ENCODE measurements at places on chromosomes 2 and 18.

DNA sequence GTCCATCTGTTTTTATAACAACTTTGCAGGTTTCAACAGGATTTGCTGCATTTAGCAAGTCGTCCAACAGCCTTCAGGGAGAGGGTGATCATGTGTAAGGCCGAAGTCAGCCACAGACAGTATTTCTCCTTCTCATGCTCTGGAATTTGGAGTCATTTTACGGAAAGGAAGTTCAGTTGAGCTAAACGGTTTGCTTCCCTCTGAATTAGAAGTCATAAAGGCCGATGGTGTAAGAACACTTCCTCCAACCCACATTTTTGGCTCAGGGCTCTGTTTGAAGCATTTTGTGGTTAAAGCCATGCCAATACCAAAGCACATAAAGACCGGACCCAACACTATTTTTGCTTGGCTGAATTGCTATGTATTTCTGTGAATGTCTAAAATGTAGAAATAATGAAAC, 129.5 kb downstream of the TMEM182 start:
- no peak for DNase-seq

GRCh38 chr18:77894060-77894459, 644.4 kb downstream of the GALR1 start:
- DNase-seq = no peak

GRCh38 chr2:176111309-176111663, 4.2 kb downstream of the HOXD11 start:
- DNase-seq = no peak

- no peak for DNase-seq
Observed at GRCh38 chr18:1528964-1529509, 624.4 kb downstream of the ADCYAP1 start.

DNA sequence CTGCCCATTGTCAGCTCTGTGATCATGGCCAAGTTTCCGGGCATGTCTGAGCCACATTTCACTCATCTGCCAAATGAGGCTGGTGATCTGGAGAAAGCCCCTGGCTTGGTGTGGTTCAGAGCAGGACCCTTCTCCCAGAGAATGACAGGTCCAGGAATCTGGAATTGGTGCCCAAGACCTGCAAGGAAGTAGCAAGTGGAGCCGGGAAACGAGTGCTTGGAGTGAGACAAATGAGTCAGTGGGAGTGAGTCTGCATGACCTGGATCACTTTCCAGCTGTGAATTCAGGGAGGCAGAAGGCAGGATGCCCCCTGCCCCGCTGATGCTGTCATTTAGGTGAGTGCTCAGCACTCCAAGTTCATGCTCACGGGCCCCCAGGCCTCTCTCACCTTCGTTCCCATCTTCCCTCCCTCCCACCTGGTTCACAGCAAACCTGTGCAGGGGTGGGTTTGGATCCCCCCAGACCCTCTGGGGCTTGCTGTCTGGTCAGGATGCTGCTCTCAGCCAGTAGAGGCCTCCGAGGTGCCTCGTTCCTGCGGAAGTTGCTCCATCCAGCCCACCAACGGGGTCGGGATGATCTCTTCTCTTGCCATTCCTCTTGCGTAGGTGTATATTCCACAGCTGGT, 104.4 kb downstream of the INHBB start:
- no peak for DNase-seq

- no peak for DNase-seq
Observed at GRCh38 chr2:20012282-20013125, at the start of gene MATN3. MATN3 (minus strand) TSS chr2:20012668; CDS start chr2:20012631, 37 bp downstream.

GRCh38 chr2:209577376-209578357, 153.8 kb downstream of the MAP2 start:
- no peak for DNase-seq

DNA sequence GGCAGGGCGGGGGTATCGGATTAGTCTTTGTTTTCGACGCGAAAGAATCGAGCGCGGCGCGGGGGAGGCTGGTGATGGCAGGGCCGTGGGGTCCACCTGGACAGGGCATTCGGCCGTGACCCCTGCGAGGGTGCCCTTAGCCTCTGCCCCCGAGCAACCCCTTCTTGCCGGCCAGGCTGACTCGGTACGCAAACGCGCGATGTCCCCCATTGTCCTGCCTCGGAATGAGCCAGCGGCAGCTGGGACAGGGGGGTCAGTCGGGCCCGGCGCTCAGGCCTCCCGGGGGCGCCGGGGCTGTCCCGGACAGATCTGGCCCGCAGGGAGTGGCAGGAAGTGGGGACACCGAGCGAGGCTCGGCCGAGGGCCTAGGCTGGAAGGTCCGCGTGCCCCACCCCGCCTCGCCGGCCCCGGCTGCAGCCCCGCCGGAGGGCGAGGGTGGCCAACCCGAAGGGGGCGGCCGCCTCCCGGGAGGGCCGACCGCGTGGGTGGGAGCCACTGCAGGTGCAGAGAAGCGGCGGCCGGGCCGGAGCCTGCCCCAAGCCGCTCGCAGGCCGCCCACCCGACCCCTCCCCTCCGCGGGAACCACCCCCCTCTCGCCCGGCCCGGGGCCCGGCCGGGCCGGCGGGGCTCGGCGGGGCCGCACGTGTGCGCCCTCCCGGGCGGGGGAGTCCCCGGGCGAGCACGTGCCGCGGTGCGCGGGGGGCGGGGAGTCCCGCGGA, at the start of gene TET3:
Gene TET3, plus strand, starts transcription at position 708 of the 719 bp plus-strand sequence. CDS start 1,494 bp downstream, outside the sequence.
- DNase-seq = no peak

- no peak for DNase-seq
Observed at GRCh38 chr2:206670531-206671319, 28.4 kb downstream of the FAM237A start.

DNA sequence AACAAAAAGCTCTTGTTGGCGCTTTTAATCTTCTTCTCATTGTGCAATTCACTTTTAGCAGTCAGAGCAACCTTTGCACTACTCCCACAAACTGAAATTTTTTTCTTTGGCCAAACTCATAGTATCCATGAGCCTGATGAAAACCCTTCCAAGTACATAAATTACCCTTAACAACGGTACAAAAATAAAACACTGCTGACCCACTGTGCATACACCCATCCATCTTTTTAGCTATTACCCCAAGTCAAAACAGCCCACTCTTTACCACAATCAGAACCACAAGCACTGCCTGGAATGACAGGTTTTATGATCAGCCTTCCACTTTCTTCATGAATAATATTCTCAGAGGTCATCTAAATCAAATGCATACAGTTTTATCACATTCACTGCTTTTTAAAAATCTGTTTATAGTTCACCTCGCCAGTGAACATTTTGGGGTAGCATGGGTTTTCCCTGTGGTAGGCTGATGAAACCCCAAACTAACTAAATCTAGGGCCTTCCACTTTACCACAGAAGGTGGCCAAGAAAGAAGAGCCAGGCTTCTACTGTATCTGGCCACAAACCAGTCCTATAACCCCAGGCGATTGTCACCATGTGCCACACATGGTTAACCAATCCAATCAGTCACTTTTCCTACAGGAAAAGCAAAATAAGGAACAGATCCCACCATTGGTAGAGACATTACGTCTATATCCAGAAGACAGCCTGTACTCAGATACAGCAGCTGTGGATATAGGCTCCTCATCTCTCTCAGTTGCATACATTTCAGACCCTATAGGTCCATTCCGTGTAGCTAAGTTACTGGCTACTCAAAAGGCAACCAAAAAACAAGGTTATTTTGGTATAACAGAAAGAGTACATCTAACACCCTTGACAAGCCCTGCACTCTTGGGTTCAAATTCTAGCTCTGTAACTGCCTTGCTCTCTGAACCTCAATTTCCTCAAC, 171.3 kb downstream of the THADA start:
- DNase-seq = no peak

GRCh38 chr2:136004965-136005364, 19.5 kb upstream of the DARS1 start:
- DNase-seq = no peak

GRCh38 chr18:31500051-31500688, 2.2 kb downstream of the DSG2 start:
- no peak for DNase-seq

DNA sequence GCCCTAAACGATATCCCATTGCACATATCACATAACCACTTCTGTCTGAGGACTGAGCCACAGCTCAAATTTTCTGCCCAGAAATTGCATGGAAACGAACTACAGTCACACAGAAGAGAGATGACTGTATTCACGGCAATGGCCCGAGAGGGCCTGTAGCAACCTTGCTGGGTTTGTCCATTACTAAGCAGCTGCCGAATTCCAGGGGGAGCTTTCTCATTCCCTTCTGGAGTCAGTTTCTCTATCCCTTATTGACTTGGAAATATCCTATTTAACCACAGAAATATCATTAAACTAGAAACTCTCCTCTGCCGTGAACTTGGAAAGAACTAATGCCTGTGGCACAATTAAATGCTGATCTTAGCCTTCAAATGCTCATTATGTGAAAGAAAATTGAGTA, 183.9 kb downstream of the DNER start:
- DNase-seq = no peak

GRCh38 chr2:109305490-109306167, 176.6 kb downstream of the SH3RF3 start:
- no peak for DNase-seq

- DNase-seq = no peak
Observed at GRCh38 chr18:3010086-3010485, 2.9 kb downstream of the LPIN2 start.

DNA sequence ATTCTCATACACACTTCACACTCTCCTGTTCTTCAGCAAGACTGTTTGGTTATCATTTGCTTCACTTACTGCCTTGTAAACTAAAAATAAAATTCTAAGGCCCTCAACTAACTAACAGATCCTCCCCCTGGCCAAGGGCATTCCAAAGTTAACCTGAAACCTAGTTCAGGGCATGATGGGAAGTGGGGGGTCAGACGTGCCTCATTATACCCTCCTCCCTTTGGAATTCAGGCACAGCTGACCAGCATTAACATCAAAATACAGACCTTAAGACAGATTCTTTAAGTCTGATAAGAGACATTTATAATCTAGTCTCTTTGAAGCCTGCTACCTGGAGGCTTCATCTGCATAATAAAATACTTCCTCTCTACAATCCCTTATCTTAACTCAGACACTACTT, 221.0 kb downstream of the NOL4 start:
- DNase-seq = no peak

DNA sequence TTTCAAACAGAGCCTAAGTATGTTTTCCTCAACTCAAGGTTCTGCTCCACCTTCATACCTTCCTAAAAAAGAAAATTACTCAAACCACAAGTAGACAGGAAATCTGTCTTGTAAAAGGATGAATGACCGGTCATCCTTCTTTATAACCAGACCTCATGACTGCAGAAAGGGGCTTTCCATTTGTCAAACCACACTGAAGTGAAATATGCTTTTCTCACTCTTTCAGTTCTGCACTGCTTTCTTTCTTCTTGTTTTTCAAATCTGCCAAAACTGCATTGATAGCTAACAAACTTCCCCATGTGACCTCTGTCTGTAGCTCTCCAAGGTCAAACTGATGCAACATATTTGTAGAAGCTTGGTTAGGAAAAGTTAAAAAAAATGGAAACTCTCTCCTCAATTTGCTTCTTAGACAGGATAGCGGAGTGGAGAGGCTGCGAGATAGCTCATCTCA, 308.9 kb upstream of the CCDC68 start:
- no peak for DNase-seq

DNA sequence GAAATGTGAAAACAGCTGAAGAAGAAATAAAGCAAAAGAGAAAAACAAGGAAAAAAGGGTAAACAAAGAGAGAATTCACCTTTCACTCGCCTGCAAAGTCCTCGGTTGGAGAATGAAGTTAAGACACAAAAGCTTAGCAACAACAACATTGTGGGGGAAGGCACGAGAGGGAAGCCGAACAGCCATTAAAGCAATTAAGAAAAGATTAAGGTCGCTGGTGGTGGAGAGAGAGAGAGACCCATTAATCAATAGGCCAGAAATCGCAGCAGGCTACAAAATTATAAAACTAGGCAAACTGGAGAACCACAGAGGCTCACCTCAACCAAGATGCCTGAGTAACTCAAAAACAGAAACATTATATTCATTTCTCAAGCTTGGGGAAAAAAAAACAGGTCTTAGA, 120.0 kb upstream of the SIX3 start:
- DNase-seq = no peak

DNA sequence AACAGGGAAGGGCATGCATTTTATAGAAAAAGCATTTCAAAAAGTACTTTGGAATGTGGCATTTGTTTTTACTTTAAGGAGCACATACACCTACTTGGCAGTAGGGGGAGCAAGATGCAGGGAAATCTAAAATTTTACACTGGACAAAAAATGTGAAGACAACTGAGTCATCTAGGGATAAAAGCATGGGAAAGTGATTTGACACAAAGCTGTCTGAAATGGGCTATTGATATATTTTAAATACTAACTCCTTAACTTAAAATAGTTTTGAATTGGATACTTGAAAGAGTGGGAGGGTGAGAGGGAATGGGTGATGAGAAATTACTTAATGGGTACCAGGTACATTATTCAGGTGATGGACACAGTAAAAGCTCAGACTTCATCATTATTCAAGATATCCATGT, 15.8 kb downstream of the TMEM200C start:
- peak; percentile 9 for DNase-seq

- no peak for DNase-seq
Observed at GRCh38 chr2:194621945-194622344, 1035.1 kb upstream of the SLC39A10 start.

GRCh38 chr2:9286554-9287399, 80.2 kb downstream of the ASAP2 start:
- DNase-seq = no peak

- DNase-seq = no peak
Observed at GRCh38 chr2:42314892-42315468, 46.0 kb downstream of the COX7A2L start.

DNA sequence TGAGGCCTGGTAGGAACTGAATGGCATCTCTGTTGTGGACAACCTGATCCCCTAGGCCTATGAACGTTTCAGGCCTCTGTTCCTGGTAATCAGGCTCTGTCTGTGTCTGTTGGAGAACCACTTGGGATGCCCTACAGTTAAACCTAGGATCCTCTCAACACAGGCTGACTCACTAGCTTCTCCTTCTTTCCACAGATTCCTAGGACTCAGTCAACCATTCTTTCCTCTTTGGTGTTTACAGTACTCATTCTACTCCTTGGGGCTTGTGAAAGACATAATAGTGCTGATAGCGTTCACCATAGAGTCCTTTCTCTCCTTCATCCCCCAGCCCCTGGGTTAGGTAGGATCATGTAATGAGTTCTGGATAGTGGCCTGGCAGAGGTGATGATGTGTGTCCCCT, 544.3 kb downstream of the METTL4 start:
- no peak for DNase-seq

DNA sequence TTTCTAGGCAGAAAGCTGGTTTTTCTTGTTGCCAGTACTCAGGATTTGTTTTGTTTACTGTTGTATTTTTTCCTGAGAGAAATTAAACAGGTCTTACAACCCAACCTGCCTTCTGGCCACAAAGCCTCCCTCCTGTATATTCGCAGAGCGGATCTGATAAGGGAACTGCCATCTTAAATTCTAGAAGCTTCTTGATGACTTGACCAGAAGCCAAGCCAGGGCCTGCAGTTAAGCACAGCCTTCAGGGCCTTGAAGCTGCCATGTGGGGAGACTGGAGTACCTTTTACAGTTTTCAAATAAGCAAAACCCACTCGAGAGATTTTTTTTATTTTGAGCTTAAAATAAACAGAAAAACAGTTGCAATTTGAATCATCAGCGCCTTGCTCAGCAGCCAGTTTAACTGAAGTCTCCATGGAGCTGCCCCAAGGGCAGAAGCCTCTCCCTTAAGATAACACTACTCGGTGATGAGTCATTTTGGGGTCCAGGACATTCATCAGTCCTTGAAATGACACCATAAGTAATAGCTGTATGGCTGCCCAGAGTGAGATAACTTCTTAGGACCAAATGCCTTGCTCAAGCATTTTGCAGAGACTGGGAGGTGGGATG, 51.5 kb upstream of the PHLPP1 start:
- no peak for DNase-seq
